DMS53 (cell line): ENCODE measurements at places on chromosomes 11 and 22.

DNA sequence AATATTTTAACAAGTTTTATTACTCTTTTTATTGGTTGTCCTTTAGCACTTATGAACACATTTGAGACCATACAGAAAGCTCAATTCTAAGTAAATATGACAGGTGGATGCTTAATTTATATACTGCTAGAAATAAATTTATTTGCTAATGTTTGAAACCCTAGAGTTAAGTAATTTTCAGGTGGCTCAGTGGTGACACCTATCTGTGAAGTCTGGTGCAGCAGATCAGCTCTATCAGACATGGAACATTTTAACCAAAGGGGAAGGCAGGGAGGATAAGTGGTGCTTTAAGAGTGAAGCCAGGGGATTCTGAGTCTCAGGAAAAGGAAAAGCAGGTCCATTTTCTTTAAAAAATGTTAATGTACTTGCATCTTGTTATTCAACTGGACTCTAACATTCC, 175.8 kb downstream of the DSCAML1 start:
- peak; percentile 52 for DNase-seq

DNA sequence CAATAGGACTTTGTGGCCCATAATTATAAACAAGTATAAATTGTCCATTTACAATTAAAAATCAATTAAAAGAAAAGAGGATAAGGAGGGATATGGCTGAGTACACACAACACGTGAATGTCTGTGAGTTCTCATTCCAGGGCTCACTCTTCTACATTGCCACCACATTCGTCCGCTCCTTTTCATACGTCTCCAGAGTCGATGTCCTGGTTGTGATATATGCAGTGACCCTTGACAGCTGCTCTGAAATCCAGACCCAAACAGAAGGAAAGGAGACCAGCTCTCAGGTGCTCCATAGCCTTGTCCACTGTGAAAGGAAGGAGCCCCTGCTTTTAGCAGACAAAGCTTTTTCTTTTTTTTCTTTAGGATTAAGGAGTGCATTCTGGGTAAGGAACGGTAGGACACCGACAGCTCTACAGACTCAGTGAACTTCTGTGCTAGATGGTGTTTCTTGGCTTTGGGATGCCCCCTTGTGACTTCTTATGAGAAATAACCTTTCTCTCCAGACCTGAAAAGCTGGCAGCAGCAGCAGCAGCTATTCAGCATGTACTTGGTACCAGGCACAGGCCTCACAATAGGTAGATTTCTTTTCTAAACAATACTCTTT, 19.7 kb upstream of the DNAJB13 start:
- DNase-seq: peak; percentile 90

GRCh38 chr22:22849640-22850610, 37.7 kb upstream of the IGLL5 start:
- no peak for DNase-seq

- DNase-seq: no peak
Observed at GRCh38 chr22:44783581-44783980, 31.2 kb downstream of the ARHGAP8 start.

- no peak for DNase-seq
Observed at GRCh38 chr22:39718921-39719475, 148.4 kb downstream of the CACNA1I start.

GRCh38 chr11:65288706-65289536, 25.7 kb upstream of the CDC42EP2 start:
- no peak for DNase-seq
